ENCODE measurements at places on chromosomes 1 and 21. TPM values are rescaled to one million over a fixed set of nuclear protein-coding genes. Genes with fewer than 3 reads are reported as not detected.

- H3K36me3 ChIP-seq: peaks cover 17% of the 10 kb centered on the region
- DNase-seq: peak; percentile 56
- peaks cover 79% of the 10 kb centered on the region for H3K4me1 ChIP-seq
- peak overlapping the region; percentile 33 for H3K4me3 ChIP-seq
- H3K27ac ChIP-seq: peak overlapping the region; percentile 24
These were observed 32.9 kb downstream of the JAK1 start for GRCh38 chr1:64933296-64934070.

DNA sequence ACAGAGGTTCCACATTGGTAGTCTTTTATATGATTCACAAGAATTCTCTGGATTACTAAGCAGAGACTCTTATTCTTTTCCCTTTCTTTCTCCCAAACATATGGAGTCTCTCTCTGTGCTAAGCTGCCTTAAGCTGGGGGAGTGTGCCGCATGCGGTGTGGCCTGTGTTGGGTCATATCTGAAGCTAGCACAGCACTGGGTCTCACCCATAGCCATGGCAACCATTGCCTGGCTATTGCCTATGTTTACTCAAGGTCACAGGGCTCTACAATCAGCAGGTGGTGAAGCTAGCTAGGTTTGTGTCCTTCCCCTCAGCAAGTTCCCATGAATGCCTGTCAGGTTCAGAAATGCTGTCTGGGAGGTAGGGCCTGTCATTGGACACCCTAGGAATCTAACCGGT, 73.6 kb upstream of the ZRANB2 start:
- H3K4me3 ChIP-seq: no peak overlapping the region
- H3K27ac ChIP-seq: no peak overlapping the region
- DNase-seq: no peak
- no peaks in the 10 kb centered on the region for H3K27me3 ChIP-seq

IRF2BP2 gene
- 107 TPM for total RNA-seq

MAP1LC3C gene
- not detected for total RNA-seq

DNA sequence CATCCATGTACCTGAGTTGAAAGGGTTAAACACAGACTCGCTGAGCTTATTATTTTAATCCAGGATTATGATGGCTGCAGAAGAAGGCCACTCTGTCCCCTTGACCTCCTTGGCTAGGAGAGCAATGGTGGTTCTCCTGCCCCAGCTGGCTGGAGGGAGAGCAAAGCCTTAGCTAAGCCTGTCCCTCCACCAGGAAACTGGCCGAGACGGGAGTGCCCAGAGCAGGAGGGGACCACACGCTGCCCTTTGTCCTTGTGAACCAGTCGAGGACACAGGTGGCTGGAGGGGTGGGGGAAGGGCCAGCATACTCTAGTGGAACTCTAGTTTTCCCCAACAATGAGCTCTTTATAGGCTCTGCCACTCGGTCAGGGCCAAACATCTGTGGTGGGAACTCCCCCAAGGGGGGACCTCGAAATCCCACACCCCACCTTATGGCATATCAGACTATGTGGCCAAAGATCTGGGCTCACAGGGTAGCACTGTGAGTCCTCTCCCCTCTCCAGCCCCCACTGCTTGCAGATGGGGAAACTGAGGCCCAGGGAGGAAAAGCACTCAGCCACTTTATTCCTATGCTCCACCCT, 12.9 kb downstream of the KIAA1614 start:
- no peak overlapping the region for H3K27ac ChIP-seq
- H3K4me3 ChIP-seq: no peak overlapping the region
- H3K27me3 ChIP-seq: no peaks in the 10 kb centered on the region
- H3K36me3 ChIP-seq: no peaks in the 10 kb centered on the region
- no peak for DNase-seq

DNA sequence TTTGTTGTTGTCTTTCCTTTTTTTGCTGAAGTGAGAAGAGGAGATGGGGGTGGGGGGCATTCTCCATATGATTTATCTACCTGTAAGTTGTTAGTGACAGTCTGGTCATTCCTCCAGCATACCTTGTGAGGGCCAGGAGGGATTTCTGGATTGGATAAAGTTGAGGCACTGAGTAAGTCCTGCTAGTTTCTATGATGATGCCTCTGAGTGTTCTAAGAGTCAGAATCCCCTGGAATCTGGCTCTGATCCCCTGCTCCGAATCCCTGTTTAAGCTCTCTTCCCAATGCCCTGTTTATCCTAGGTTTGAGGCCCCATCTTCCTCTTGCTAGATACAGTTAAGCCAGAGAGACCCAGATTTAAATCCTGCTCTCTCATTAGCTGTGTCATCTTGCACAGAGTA, 83.2 kb upstream of the HOOK1 start:
- DNase-seq: no peak
- peaks cover 13% of the 10 kb centered on the region for H3K36me3 ChIP-seq
- H3K27ac ChIP-seq: no peak overlapping the region
- peaks cover 13% of the 10 kb centered on the region for H3K4me1 ChIP-seq
- no peaks in the 10 kb centered on the region for H3K27me3 ChIP-seq
- H3K4me3 ChIP-seq: no peak overlapping the region

DNA sequence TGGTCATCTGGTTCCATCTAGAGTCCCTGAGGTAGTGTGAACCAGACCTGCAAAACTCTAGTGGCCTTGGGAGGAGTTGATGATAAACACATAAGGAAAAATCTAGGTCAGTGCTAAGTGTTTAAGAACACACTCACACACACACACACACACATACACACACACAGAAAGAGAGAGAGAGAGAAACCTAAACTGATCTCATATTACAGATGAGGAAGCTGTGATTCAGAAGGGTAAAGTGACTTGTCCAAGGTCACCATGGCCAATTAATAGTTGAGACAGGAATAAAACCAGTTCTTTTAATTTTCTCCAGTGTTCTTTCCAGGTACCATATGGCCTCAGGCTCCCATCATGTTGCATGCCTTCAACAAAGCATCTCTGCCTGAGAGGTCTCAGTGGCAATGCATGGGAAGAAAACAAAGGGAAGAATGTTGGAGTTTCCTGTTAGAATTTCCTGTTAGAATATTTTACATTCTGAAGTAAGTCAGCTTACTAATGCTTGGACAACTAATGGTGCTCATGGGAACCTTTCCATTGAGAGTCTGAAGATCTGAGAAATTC, 77.3 kb upstream of the TSPAN2 start:
- peaks cover 27% of the 10 kb centered on the region for H3K27me3 ChIP-seq
- H3K4me3 ChIP-seq: no peak overlapping the region
- no peaks in the 10 kb centered on the region for H3K36me3 ChIP-seq
- H3K4me1 ChIP-seq: peaks cover 3% of the 10 kb centered on the region

DNA sequence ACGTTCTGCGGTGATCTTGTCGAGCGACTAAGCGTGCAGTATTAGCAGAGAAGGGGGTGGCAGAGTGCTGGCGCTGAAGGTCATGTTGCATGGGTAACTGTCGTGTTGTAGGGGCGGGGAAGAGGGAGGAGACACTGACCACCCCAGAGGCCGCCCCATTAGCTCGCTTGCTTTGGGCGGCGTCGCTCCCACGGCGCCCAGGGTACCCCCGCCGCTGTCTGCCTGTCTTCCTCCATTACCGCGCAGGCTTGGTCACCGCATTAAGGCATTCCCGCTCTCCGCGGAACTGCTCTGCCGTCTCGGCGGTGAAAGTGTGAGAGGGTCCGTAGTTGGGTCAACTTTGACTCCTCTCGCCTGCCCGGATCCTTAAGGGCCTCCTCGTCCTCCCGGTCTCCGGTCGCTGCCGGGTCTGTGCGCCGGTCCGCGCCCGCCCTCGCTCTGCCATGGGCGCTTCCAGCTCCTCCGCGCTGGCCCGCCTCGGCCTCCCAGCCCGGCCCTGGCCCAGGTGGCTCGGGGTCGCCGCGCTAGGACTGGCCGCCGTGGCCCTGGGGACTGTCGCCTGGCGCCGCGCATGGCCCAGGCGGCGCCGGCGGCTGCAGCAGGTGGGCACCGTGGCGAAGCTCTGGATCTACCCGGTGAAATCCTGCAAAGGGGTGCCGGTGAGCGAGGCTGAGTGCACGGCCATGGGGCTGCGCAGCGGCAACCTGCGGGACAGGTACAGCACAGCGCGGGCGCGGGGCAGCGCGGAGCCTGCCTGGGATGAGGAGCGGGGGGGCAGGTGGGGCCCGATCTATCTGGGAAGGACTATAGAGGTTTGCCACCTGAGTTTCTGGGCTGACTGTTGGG, at the start of gene MTARC2:
Gene MTARC2, plus strand, starts transcription at position 234 of the 846 bp plus-strand sequence. Its CDS starts 210 bp downstream, at position 444.
- H3K36me3 ChIP-seq: peaks cover 2% of the 10 kb centered on the region
- peak; percentile 16 for DNase-seq
- no peak within 1 kb of the TSS for H3K27ac ChIP-seq

DNA sequence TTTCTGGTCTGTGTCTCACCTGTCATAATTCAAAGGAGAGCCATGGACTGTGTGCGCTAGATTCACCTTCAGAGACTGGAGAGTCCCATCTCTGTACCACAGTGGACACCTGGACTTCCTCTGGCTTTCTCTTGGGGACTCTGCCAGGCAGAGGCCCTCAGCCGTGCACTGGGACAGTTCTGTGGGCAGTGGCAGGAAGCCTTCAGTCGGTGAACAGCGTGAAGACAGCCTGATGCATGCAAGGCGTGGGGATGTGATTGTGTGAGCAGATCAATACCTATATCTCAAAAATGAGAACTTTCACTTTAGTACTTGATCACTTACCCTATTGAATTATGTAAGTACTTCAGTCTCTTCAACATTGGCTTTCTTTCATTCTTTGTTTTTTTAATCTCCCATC, 245.3 kb downstream of the DISC1 start:
- H3K27me3 ChIP-seq: no peaks in the 10 kb centered on the region
- H3K27ac ChIP-seq: no peak overlapping the region
- H3K4me1 ChIP-seq: peaks cover 25% of the 10 kb centered on the region
- peaks cover 10% of the 10 kb centered on the region for H3K36me3 ChIP-seq

NBPF4 gene
- not detected for total RNA-seq

- no peak overlapping the region for H3K4me3 ChIP-seq
- H3K36me3 ChIP-seq: no peaks in the 10 kb centered on the region
- DNase-seq: no peak
These were observed 11.6 kb upstream of the ZNF697 start for GRCh38 chr1:119659628-119660027.

MRPS15 gene
- 141 TPM for total RNA-seq

Measured in activated naive CD4-positive, alpha-beta T cell treated with anti-CD3 and anti-CD28 coated beads for 36 hours (primary cell).